ENCODE measurements at places on chromosomes 5 and 9.
A peak's percentile ranks its signal among the peaks of the same experiment; 100 is the strongest.

GRCh38 chr9:93130861-93131481, 3.1 kb downstream of the NINJ1 start:
- DNase-seq, result no peak

- no peak for DNase-seq
These were observed 122.5 kb downstream of the TMEM174 start for GRCh38 chr5:73295447-73295846.

- DNase-seq, result no peak
These were observed 61.8 kb upstream of the MAMDC2 start for GRCh38 chr9:69981686-69982445.

DNA sequence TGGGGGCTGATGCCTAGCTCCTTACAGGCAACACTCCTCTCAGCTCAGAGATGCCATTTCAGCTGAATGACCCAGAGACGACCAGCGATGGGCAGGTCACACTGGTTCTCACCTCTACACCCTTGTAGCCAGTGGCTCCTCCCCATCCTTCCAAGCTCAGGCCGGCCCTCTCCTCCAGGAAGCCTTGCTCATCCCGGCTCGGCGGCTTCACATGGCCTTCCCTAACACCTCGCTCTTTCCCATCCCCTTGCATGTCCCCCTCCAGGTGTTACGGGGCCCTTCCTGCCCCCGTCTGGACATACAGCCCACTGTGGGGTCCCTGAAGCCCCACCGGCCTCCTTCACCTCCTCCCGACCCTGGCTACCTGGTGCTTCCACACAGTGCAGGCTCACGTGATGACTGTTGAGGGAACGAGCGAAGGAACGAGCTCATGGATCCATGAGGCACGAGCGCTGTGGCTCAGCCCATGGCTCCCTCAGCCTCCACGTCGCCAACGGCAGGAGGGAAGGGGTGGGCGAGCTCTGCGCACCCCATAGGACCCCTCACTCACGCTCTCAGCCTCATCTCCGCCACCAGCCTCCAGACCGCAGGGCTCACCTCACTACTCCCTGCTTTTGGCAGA, 45.7 kb downstream of the SARDH start:
- DNase-seq, result no peak

DNA sequence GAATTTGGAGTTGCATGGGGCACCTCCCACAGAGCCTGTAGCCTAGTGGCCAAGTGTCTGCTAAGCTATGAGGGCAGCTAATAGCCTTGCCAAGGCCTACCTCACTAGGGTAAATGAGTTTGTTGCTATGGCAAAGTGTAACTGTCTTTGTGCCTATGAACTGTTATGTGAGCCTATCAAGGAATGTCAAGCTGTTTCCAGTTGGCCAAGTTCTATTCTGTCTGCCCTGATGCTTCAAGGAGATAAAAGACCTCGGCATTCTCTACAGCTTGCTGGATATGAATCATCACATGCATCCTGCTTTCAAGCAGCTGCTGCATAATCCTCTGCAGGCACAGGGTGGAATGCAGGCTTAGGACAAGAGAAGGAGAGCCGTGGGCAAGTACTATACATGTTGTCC, 69.8 kb upstream of the CCDC112 start:
- no peak for DNase-seq

GRCh38 chr5:164383662-164384061, 878.2 kb downstream of the MAT2B start:
- DNase-seq, result no peak

DNA sequence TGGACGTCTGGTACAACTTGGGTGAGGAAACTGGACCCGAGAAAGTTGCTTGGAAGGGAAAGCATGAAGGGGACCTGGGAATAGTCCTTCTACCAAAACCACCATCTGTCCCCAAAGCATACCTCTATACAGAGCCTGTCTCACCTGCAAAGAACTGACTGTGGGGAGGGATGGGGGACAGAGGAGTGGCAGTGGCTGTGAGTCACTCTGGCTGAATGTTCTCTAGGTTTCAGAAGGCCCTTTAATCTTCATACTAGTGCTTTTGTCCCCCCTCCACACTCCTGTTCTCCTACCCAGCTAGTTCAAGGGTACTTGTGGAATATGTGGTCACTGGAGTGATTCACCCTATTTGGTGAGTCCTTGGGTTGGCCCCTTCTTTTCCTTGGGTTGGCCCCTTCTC, 109.3 kb upstream of the RUSC2 start:
- DNase-seq, result no peak

DNA sequence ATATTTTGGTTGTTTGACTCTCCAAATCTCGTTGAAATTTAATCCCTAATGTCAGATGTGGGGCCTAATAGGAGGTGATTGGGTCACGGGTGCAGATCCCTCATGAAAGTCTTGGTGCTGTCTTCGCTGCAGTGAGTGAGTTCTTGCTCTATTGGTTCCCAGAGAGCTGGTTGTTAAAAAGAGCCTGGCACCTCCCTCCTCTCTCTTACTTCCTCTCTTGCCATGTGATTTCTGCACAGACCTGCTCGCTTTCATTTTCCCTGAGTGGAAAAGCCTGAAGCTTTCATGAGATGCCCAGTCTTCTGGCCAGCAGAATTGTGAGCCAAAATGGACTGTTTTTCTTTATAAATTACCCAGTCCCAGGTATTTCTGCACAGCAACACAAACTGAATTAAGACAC, 221.6 kb downstream of the MAT2B start:
- DNase-seq, result no peak

GRCh38 chr5:180494510-180495181, 467 bp downstream of the CNOT6 start:
- no peak for DNase-seq

DNA sequence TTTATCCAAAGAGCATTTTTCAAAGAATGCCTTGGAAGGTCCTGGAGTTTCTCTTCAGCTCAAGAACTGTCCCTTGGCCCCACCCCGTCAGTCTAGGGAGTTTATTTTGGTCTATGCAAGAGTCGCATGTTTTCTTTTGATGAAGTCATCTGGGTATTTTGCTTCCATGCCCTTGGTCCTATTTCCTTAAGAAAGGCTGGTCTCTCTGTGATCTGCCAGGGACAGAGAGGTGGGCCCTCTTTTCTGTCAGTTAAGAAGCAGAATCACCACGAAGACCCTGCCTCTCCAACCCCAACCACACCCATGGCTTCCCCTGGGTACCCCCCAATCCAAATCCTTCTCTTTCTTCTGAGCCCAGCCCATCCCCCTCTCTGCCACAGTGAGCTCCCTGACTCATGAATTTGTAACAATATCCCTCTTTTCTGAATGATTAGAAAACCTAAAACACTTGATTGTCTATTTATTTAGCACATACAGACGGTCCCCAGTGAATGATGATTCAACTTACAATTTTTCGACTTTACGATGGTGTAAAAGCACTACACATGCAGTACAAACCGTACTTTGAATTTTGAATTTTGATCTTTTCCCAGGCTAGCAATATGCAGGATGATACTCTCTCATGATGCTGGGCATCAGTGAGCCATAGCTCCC, 163.5 kb upstream of the ADRA1B start:
- no peak for DNase-seq

DNA sequence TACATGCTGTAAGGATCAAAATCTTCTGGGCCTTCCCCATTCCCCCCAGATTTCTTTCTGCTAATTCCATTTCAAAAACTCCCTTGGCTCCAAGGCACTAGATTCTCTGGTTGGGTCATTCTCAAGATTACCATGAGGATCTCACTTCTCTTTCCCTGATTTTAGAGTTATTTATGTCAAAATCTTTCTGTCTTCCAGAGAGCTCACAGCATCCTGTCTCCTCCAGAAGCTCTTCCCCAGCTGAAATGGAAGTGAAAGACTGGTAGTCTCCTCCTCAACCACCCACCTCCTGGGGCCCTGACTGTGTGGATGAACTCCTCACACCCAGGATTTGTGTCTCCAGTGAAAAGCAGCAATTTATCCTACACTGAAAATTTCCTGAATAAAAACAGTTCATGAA, 11.9 kb upstream of the ZNF366 start:
- no peak for DNase-seq

- no peak for DNase-seq
These were observed 98.0 kb downstream of the NR6A1 start for GRCh38 chr9:124673063-124673462.

DNA sequence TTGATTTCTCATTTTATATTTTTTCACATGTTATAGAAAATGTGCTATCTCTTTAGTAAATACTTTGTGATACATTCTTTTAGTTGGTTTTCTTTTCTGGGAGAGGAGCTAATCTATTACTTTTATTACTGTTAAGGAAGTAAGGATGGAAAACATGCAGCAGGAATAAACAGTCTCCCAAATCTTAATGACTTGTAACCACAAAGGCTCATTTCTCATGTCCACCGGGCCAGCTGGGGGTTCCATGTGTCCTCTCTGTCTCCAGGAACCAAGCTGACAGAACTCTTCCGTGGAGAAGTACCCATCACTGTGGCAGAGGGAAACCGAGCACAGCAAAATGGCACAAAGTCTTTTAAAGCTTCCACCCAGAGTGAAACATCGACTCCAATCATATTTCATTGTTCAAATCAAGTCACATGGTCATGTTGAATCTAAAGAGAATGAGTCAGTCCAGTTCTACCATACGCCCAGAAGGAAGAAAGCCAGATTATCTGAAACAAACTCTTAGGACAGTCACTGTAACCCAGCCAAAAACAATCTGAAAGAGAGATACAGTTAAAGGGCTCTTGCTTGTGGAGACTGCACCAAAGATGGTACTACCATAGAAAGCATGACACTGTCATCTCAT, 97.1 kb upstream of the CDH6 start:
- DNase-seq, result no peak

- no peak for DNase-seq
These were observed 39.7 kb upstream of the ZNF622 start for GRCh38 chr5:16505140-16505891.

DNA sequence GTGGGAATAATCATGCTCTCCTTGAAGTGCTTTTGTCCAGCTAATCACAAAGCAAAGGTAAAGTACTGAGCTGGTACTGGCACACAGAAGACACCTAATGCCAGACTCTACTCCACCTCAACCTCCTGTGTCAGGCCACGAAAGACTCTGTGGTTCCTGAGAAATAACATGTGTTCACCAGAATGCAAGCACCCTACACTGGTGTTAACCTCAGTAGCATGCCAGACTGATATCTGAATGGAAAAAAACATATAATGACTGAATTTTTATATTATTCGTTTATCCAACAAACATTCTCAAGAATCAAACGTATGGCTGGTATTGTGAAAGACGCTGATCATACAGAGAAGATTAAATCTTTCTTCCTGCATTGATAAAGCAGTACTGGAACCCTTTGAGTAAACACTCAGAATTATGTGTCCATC, 97.1 kb upstream of the IFNE start:
- no peak for DNase-seq

- DNase-seq, result peak; percentile 74
These were observed 18.9 kb downstream of the MARCHF11 start for GRCh38 chr5:16160706-16161105.

DNA sequence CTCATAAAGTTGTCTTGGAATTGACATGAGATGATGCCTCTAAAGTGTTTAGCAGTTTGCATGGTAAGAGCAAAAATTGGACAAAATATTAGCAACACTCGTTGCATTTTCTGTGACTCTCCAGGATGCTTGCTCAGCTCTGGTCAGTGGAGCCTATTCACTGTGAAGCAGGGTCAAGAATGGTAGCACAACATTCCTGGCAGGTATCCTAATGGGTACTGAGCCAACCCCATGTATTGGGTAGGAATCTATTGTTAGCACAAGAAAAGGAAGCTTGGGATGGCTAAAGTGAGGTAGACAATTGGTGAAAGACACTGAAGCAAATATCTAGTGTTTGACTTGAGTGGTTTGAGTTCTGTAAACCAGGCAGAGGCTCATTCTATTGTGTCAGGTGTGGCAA, 10.4 kb upstream of the ACTBL2 start:
- no peak for DNase-seq

DNA sequence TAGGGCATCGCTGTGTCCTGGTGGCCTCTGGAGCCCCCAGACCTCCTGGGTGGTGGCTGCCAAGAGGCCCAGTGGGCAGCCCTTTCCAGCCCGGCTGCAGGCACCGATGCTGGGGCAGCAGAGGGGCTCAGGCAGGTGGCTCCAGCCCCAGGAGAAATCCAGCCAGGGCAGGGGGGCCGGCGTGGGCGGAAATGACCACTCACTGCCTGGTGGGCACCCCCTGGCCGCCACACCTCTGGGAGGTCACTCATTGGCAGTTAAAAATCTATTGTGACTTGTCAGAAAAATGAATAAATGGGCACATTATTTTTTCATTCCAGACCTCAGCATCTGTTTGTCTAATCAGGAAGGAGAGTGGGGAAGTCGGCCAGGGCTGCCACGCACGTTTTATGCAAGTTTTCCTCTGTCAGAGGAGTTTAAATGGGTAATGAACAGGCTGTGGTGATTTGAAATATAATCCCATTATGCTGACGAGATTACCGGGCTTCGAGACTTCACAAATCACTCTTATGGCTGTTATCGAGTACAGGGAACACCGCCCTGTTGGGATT, 171.9 kb downstream of the GAPVD1 start:
- no peak for DNase-seq

- no peak for DNase-seq
These were observed 71.0 kb downstream of the BRINP1 start for GRCh38 chr9:119298076-119298853.

GRCh38 chr5:14818931-14819790, 52.4 kb downstream of the ANKH start:
- no peak for DNase-seq

- DNase-seq, result no peak
These were observed 76.9 kb upstream of the IFNK start for GRCh38 chr9:27447031-27447683.

- no peak for DNase-seq
These were observed 243.8 kb downstream of the ADAMTSL1 start for GRCh38 chr9:18717759-18718158.

GRCh38 chr9:132163457-132163875, 1.6 kb downstream of the NTNG2 start:
- no peak for DNase-seq

DNA sequence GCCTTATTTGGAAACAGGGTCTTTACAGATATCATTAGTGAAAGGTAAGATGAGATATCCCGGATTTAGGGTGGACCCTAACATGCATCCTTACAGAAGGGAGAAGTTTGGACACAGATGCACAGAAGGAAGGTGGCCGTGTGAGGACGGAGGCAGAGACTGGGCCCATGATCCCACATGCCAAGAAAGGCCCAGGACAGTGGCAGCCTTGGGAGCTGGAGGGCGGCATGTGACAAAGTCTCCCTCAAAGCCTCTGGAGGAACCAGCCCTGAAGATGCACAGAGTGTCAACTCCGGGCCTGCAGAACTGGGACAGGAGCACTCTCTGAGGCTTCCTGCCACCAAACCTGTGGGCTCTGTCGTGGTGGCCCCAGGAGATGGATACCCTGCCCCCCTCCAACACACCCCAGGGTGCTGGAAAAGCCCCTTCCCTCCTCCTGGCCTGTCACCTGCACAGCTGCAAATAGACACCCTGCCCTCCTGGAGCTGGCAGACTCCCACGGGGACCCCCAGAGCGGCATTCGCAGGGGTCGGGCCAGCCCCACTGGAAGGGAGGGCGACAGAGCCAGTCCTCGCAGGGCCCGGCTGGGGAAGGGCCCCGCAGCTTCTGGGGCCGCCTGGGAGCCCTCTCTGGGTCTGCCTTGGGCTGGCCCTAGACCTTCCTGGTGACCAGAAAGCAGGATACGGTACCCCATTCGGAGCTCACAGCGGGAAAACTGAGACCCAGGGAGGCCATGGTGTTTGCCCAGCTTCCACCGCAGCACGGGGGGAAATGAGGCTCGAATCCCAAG, 7.9 kb downstream of the NACC2 start:
- no peak for DNase-seq

GRCh38 chr5:135207866-135208265, 173.8 kb upstream of the PITX1 start:
- DNase-seq, result no peak
